ENCODE measurements at places on chromosomes 3 and 15.

- DNase-seq, result no peak
Observed at GRCh38 chr3:55636300-55637195, 149.4 kb upstream of the WNT5A start.

GRCh38 chr3:39783680-39784079, 25.7 kb upstream of the MYRIP start:
- no peak for DNase-seq

- DNase-seq, result peak; percentile 79
Observed at GRCh38 chr3:50189274-50189673, 2.1 kb upstream of the GNAT1 start.

DNA sequence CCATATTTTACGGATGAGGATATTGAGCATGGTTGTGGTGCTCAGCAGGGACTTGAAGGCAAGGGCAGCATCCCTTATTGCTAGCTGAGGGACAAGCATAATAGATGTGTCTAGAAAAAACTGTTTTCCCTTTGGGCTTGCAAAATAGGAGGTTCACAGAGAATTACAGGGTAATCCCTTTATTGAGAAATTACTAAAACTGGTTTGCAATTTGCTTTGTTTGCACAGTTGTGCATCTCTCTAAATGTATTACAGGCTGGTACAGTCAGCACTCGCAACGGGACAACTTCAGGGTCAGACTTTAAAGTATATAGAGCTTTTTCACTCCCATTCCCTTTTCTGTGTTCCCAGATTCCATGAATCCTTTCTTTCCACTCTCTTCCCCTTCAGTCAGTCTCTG, 51.3 kb downstream of the SUCNR1 start:
- DNase-seq, result no peak

- DNase-seq, result no peak
Observed at GRCh38 chr3:131762981-131763564, 260.3 kb upstream of the MRPL3 start.

GRCh38 chr15:65133548-65134200, at the start of gene PDCD7:
PDCD7 (minus strand) TSS chr15:65133808; CDS start chr15:65133781, 27 bp downstream.
- DNase-seq, result peak; percentile 92

- no peak for DNase-seq
Observed at GRCh38 chr3:4581124-4581424, 87.9 kb downstream of the ITPR1 start.

DNA sequence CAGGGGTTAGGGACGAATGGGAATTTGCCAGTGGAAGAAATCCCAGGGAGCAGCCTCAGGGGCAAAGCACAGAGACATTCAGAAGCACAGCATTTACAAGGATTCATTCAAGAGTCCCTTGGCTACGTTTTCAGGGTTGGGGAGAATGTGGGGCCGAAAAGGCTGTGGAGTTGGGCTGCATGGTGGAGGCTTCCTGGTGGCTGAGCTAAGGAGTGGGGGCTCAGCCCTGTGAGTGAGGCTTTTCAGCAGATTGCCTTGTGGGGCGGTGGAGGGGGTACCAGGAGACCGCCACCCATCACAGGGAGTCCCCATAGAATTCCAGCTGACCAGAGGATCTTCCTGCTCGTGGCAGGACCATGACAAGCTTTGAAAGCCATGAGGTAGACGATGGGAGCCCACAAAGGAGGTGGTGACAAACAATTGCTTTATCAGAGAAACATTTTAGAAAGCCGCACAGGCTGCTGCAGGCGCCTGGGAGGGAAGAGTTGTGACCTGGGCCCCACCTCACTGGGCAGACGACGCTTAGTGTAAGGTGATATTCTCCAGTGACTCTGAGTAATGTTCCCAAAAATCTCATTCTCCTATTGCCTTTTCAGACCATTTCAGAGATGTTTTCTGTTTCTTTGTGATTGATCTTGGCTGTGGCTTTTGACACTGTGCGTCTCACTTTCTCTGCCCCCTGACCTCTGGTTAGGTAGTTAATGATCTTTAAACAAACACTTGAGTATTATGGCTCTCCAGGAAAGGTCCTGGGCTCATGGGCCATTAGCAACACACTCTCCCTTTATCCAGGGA, 128.0 kb downstream of the DNAJB8 start:
- DNase-seq, result no peak

- peak; percentile 25 for DNase-seq
Observed at GRCh38 chr3:119161240-119161639, 12.2 kb upstream of the UPK1B start.

DNA sequence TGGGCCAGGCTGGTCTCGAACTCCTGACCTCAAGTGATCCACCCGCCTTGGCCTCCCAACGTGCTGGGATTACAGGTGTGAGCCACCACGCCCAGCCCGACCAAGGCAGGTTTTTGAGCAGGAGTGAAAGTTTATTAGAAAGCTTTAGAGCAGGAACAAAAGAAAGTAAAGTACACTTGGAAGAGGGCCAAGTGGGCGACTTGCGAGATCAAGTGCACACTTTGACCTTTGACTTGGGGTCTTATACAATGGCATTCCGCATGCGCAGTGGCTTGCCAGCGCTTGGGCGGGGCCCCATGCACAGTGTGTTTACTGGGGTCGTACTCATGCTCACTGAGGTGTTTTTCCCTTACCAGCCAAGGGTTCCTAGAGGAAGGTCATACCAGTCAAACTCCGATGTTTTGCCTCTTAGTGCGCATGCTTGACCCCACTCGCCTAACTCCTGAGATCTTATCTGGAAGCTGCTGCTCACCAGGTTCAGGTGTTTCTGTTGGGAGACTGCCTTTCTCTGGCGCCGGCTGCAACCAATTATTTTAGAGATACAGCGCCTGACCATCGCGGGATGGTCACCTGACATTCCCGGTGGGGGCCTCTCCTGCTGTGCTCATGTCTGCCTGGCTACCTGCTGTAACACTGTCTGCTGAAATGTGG, 46.9 kb upstream of the FLNB start:
- no peak for DNase-seq

- DNase-seq, result peak; percentile 81
Observed at GRCh38 chr15:66789029-66790025, 87.3 kb downstream of the SMAD6 start.

- DNase-seq, result peak; percentile 10
Observed at GRCh38 chr3:107506458-107506857, 16.3 kb upstream of the BBX start.

GRCh38 chr15:87710406-87710805, 546.1 kb downstream of the NTRK3 start:
- peak; percentile 58 for DNase-seq

DNA sequence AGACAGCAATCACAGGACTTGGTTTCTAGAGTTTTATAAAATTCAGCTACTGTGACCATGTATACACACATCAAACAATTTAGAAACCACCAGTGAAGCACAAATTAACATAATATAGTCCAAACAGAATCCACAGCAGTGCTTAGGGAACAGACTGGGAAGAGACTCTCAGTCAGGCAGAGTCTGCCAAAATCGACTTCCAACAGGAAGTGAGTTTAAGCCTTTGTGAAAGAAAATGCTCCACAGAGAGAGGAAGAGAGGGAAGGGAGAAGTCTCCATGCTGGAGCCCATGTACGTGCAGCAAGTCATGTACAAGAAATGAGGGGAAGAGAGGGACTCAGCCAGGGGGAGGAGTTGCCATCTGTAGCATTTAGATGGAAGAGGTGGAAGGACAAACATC, 172.6 kb downstream of the IL5RA start:
- DNase-seq, result no peak

- no peak for DNase-seq
Observed at GRCh38 chr3:13299531-13300155, 120.5 kb downstream of the NUP210 start.

DNA sequence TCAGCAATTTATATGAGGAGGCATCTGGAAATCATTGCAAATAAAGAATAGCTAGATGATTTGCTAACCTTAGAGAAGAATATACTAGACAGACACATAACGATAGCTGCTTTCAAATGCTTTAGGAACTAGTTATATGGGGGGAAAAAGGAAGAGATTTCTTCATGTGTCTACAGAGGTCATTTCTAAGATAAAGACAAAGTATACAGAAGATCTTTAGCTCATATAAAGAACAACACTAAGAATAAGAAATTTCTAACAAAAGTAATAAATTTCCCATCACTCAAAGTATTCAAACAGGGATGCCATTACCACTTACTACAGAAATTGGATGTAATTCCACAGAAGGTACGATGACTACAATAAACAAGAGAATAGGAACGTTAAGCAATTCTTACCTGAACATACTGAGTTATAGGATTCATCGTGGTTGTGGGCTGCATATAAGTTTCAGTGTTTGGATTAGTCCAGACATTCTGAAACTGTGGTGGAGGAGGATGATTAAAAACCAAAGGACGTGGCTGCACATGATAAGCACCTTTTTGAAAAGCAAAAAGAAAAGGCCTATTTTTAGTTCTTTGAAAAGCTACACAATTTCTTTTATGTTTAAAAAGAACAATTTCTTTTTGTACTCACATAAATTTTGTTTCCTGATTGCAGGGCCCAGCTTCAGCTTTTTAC, 8.7 kb downstream of the DAZL start:
- DNase-seq, result no peak

DNA sequence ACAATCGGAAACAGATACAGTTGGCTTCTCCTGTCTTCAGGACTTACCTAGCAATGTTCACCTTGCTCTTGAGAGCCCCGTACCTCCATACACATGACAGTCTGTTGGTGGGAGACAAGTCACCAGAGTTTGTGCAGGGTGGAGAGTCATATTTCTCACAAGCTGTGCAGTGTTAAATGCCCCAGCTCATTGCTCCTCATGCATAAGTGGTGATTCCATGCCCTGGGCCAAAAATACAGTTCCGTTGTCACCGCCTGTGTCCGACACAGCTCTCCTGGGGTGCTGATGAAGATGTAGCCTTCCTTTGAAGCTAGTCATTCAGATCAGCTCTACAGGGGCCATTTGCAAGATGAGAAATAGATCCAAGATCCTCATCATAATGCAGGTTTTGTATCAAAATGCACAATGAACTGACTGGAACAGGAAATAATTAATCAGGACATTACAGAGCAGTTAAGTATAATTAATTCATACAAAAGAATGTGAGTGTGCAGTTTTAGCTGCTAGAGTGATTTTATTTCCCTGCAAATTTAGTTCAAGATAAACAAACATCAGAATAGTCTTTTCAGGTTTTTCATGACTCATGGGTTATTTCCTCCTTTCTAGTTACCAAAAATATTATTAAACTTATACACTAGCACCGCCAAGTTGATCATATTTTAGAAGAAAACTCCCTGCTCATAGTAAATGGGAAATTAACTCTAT, 66.5 kb downstream of the CD47 start:
- peak; percentile 22 for DNase-seq

GRCh38 chr15:57915827-57916531, 149.5 kb downstream of the ALDH1A2 start:
- DNase-seq, result no peak

- DNase-seq, result no peak
Observed at GRCh38 chr3:42703695-42704025, 1.1 kb upstream of the HHATL start.

DNA sequence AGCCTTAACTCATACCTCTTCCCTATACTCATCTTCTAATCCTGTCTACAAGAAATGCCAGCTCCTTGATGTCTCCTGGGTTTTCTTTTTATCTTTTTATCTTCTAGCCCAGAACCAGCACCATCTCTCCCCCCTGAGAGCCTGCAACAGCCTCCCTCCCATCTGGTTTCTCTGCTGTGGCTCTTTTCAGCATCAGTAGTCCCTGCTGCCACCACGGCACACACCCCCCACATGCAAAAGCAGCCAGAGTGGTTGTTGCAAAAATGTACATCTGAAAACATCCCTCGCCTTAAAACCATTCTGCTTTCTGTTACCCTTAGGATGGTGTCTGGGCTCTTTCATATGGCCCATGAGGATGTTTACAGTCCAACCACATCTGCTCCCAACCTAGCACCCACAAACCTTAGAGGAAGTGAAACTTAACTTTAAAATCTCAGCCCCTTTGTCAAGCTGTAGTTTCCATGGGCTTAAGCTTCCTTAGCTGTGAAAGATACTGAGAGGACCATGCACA, 775 bp downstream of the TTC21A start:
- DNase-seq, result no peak

DNA sequence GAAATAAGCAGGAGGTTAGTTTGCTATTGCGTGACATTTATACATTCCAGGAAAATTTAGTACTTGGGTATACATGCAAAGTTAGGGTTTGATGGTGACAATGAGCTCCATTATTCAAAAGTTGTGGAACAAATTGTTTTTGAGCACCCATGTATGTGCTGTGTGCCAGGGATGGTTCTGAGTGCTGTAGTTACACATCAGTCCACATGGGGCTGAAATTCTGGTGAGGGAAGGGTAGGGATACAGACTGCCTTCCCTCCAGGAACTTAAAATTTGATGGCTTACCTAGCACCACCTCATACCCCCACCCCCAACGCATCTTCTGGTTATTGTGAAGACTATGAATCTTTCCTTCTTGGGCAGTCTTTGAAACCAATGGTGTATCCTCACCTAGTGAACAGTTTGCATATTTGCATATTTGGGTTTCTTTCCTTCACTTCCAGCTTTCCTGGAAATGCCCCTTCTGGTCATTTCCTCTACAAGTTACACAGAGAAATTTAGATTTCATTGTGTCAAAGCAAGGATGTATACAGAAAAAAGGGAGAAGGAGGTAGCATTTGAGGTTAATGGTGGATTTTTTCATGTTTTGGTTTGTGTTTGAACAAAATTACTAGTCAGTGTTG, 222.0 kb upstream of the IL12A start:
- DNase-seq, result peak; percentile 63

DNA sequence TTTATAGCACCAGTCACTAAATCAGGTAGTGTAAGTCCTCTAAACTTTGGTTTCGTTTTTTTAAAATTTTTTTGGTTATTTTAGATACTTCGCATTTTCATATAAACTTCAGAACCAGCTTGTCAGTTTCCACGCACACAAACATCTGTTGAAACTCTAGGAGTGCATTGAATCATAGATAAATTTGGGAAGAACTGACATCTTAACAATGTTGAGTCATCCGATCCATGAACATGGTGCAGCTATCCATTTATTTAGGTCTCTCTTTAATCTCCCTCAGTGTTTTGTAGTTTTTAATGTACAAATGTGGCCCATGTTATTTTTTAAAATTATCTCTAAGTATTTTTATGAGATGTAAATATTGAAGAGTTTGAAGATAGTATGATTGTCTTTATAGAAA, 17.7 kb downstream of the TICRR start:
- peak; percentile 26 for DNase-seq

GRCh38 chr3:154244644-154245043, 79.6 kb downstream of the DHX36 start:
- peak; percentile 61 for DNase-seq

DNA sequence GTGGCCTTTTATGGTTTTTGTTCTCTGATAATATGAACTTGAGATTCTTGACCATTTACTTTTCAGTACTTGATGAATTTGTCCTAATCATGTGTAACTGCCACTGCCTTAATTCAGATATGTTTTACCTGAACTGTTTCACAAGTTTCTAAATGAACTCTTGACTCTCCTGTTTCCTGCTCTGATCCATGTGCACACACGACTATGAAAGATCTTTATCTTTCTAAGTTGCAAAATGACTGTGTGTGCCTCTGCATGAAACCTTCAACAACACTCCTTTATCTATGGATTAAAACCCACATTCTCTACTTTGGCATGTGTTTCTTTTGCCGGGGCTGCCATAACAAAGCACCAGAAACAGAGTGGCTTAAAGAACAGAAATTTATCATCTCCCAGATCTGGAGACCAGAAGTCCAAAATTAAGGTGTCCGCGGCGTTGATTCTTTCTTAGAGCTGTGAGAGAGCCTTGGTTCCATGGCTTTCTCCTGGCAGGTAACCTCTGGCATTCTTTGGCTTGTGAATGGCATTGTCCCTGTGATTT, 275.0 kb downstream of the ADAMTSL3 start:
- no peak for DNase-seq

GRCh38 chr15:95912280-95912625, 418.2 kb upstream of the NR2F2 start:
- DNase-seq, result no peak

- no peak for DNase-seq
Observed at GRCh38 chr15:79209116-79209515, 73.4 kb upstream of the ANKRD34C start.

Measured in IMR-90 (cell line).